ENCODE measurements at places on chromosomes 13 and 19.

DNA sequence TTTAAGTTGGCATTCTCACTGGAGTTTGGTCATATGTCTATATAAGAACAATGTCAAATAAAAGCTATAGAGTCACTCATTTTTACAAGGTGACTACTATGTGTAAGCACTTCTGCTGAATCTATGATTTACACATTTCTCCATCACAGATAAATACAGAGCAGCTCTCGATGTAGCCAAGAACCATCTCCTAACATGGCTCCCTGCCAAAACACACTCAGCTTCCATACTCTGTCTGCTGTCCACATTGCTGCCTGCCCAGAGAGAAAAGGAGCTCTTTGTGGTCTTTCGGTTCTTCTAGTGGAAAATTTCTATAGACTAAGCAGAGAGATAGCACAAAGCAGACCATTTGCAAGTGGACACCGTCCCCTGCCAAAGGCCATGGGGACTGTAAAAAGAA, 190.9 kb upstream of the KLF12 start:
- DNase-seq = peak; percentile 94

- DNase-seq = no peak
Measured at GRCh38 chr13:51015973-51016372, 95.1 kb downstream of the C13orf42 start.

DNA sequence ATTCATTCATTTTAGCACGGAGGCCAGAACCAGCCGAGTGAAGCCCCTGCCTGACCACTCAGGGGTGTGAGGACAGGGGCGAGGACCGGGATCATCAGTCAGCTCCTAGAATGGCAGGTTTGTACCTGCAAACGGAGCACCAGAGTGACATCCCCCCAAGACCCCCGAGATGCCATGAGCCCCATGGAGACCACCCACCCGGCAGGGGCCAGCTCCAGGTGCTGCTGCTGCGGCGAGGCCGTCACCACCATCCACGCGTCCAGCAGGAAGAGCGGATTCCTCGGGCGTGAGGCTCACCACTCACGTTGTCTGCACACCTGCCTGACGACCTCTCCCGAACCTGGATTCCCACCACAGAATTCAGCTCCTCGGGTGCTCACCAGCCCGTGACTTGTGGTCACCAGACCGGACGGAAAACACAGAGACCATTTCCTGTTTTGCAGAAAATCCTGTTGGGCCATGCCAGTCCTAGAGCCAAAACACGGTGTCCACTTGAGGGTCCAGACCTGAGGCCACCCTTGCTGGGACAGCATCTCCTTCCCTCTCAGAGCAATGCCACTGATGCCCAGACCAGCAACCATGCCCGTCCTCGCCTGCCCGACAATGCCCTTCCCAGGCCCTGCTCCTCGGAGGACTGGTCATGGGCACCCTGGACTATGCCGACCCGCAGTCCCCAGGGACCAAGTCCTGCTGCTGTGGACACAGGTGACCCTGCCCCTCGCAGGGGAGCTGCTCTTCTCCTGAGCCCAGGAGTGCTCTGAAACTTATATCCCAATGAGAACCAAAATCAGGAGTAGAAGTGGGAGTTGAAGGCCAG, 74.2 kb downstream of the RASA3 start:
- DNase-seq = no peak

- DNase-seq = peak; percentile 91
Measured at GRCh38 chr19:55160128-55160985, 2.8 kb upstream of the TNNI3 start.

GRCh38 chr19:5093948-5094718, 125.2 kb downstream of the KDM4B start:
- DNase-seq = peak; percentile 74

- DNase-seq = no peak
Measured at GRCh38 chr13:39765801-39766463, 110.5 kb downstream of the COG6 start.

DNA sequence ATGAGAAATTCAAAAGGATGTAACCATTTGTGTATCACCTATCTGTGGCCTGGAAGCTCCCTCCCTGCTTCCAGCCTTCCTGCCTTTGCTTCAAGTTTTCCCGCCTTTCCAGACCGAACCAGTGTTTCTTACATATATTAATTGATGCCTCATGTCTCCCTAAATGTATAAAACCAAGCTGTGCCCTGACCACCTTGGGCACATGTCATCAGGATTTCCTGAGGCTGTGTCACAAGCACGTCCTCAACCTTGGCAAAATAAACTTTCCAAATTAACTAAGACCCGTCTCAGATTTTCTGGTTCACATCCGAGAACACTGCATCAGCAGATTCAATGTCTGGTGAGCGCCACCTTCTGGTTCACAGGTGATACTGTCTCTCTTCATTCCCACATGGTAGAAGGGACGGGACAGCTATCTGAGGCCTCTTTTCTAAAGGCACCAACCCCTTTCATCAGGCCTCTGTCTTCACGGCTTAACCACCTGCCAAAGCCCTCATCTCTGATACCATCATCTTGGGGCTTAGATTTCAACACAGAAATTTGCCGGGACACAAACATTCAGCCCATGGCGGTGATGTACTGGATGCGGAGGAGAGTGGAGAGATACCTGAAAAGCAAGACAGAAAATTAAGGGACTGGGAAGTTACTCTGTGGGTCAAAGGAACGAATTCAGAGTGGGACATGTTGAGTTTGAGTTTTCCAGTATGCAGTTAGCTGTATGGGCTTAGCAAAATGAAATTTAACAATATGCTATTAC, 58.7 kb upstream of the PABPC3 start:
- DNase-seq = no peak

DNA sequence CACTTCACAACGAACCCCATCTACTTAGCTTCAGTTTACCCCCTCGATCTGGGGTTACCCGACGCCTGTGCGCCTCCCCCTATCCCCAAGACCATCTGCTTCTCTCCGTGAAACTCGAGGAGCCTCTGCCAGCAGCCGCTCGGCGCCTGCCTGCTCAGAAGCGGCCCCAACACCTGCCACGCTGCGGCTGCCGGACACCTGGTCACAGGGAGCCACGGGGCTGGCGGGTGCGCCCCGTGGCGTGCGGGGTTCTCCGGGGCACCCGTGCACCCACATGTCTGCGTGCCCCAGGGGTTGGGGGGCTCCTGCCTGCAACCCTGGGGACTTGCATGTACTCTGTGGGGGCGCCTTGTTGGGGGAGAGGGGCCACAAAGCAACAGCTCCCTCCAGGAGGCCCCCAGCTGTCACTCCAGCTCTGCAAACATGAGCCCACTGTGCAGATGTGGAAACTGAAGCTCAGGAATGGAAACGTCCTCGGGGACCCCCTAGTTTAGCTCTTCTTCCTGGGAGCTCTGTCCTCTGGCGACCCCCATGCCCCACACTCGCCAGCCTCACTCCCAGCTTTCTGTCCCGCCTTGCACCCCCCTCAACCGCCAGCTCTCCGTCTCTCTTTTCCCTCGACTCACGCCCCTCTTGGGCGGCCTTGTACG, 7.0 kb upstream of the SEMA6B start:
- no peak for DNase-seq

- DNase-seq = no peak
Measured at GRCh38 chr19:43847246-43847645, 20.1 kb downstream of the ZNF283 start.

- peak; percentile 12 for DNase-seq
Measured at GRCh38 chr13:76976490-76976889, 15.4 kb upstream of the CLN5 start.

GRCh38 chr13:33174491-33174890, 111.1 kb downstream of the STARD13 start:
- peak; percentile 25 for DNase-seq

- DNase-seq = no peak
Measured at GRCh38 chr19:17255150-17255621, 9.4 kb downstream of the USHBP1 start.
